ENCODE measurements at places on chromosomes 2 and 18.

GRCh38 chr2:99698896-99699295, 209.1 kb upstream of the REV1 start:
- no peak for DNase-seq

GRCh38 chr18:44342162-44342561, 338.5 kb upstream of the SETBP1 start:
- no peak for DNase-seq

DNA sequence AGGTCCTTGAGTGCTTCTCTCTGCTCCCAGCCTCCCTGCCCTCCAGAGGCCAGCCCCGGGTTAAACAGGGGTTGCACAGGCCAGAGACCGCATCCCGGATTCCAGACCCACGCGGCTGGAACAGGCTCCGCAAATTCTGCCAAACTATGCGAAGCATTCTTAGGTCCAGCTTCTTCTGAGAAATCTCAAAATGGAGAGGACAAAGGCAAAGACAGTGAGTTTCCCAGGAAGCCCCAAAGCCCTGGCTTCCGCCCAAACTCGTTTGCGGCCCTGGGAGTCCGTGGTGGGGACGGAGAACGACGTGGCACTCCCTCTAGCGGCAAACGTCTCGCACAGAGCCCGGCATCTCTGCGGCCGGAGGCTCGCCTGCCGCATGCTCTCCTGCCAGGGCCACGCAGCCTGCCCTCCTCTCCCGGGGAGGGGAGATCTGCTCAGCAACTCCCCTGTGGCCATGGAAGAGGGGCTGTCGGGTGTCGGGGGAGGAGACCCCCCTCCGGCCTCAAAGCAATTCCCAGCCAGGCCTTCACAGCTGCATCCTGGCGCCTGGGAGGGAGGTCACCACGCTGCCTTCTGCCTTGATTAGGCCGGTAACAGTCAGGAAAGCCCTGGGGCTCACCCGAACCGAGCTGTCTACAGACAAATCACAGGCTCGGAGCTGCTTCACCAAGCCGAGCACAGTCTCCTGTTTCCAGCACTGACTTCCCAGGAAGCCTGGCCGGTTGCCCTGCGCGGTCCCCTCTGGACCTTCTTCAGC, 33.4 kb upstream of the KLHL29 start:
- peak; percentile 21 for DNase-seq

DNA sequence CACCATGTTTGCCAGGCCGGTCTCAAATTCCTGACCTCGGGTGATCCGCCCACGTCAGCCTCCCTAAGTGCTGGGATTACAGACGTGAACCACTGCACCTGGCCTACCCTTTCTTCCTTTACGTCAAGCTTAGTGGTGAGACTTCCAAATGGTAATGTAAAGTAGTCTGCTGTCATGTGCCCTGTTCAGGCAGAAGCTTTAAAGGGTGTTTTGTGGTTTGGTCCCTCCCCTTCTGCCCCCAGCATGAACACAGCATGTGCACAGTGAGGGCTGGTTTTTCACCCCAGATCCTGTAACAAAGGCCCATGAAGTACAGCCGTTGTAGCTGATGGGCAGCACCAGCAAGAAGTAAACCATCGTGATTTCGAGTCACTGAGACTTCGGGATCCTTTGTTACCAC, 2.7 kb upstream of the DTYMK start:
- DNase-seq, result no peak

DNA sequence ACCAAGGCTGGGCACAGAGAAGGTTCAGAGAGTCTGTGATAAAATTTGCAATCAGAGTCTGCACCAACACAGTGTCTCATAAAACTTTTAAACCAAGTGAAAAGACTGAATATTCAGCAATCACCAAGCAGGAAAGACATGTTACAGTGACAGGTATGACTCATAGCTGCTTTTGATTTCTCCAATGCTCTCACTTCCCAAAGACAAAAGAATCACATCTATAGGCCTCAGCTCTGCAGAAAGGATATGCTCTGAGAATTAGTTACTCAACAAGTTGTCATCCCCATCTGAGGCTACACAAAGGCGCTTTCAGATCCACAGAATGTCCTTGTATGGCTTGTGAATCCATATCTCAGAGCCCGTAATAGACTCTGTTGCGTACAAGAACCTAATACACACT, 92.5 kb downstream of the KCNF1 start:
- DNase-seq, result no peak

DNA sequence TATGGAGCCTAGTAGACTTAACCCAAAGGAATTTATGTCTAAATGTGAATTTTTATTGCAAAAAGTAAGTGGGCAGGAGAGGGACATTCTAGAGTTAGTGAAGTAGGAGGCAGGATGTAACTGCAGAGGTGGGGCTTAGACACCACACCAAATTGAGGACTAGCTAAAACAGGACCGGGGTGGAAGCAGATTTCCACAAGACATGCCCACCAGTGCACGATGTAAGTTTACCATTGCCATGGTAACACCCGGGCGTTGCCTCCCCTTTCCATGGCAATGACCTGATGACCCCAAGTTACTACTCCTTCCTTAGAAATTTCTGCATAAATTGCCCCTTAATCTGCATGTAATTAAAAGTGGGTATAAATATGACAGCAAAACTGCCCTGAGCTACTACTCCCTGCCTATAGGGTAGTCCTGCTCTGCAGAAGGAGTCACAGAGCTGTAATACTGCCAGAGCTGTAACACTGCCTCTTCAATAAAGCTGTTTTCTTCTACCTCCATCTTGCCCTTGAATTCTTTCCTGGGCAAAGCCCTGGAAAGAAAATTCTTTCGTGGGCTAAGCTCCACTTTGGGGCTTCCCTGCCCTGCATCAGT, 509.7 kb downstream of the ERBB4 start:
- DNase-seq, result no peak

DNA sequence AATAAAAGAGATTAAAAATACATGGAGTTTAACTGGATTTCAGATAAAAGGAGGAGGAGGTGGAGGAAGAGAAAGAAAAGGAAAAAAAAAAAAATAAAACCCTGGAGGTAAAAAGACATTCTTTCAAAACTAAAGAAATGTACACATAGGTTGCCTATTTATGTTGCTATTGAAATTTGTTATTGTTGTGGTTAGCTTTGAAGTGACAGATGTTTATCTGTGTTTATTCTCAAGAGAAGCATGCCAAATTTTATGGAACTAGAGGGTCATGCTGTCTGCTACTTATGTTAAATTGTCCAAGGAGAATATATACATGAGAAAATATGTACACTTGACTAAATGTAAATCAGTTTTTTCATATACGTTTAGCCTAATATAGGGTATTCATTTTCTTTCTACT, 653.2 kb downstream of the DCDC2C start:
- DNase-seq, result no peak

- DNase-seq, result peak; percentile 33
Measured at GRCh38 chr2:61762292-61762691, 91.6 kb downstream of the FAM161A start.

GRCh38 chr2:67312871-67313270, 84.3 kb upstream of the ETAA1 start:
- DNase-seq, result no peak

DNA sequence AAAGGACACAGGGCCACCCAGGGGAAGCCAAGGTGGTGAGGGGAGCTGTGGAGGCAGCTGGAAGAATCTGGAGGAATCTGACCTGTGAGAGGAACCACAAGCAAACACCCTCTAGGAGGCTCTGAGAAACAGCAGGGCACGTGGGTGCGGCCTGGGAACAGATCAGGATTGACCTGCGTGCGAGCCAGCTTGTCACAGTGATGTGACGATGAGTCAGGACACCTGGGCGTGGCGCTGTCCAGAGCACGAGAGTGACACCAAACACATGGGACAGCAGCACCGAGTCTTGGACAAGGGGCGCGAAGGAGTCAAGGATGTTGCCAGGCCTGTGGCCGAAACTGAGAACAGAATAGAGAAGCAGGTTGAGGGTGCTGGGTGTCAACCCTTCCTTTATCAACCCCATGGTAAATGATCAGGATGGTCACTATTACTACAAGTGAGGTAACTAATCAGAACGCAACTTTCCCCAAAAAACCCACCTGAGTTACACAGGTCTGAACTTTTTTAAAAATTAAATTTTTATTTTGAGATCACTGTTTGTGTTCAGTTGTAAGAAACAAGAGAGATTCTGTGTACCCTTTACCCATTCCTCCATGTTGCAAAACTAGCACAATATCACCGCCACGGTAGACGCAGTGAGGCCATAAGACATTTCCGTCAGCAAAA, 637 bp upstream of the SFT2D3 start:
- peak; percentile 92 for DNase-seq

DNA sequence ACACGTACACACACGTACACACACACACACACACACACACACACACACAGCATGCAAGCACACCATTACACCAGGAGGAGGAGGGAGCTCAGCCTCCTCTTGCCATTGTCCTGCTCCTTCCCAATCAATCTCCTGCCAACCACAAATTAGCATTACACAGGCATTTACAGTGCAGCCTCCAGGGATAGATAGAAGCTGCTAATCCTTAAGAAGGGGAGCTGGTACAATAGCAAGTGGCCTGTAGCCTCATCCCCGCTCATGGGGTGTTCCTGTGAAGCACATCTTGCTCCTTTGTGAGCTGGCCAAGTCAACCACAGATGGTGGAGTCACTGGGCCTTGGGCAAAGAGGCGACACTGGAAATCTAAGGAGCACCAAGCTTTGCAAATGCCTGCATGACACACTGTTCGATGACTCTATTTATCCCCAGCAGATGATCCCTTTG, 110.3 kb upstream of the PKDCC start:
- no peak for DNase-seq

DNA sequence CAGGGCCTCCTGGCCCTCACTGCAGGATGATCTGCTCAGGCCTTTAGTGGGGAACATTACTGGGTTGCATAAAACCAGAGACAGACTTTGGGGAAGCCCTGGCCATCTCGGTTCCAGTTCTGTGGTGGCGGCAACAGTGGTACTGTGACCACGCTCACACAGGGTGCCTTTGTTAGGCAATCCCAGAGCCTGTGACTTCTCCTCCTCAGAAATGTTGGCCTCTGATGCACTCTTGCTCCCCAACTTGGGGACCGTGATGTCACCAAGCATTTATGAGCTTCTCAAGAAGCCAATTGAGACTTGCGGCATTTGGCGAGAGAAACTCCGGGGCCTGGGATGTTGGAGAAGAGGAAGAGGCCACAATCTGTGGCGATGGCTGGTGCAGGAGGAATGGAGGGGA, 80.9 kb upstream of the PKDCC start:
- DNase-seq, result no peak

- no peak for DNase-seq
Measured at GRCh38 chr18:52499644-52500043, 159.6 kb downstream of the DCC start.

GRCh38 chr2:128774320-128775216, 455.9 kb upstream of the HS6ST1 start:
- DNase-seq, result no peak

- DNase-seq, result no peak
Measured at GRCh38 chr2:215238485-215239098, 73.3 kb upstream of the ATIC start.

Data from GM12864 (cell line).